ENCODE measurements at places on chromosomes 12 and 14.

DNA sequence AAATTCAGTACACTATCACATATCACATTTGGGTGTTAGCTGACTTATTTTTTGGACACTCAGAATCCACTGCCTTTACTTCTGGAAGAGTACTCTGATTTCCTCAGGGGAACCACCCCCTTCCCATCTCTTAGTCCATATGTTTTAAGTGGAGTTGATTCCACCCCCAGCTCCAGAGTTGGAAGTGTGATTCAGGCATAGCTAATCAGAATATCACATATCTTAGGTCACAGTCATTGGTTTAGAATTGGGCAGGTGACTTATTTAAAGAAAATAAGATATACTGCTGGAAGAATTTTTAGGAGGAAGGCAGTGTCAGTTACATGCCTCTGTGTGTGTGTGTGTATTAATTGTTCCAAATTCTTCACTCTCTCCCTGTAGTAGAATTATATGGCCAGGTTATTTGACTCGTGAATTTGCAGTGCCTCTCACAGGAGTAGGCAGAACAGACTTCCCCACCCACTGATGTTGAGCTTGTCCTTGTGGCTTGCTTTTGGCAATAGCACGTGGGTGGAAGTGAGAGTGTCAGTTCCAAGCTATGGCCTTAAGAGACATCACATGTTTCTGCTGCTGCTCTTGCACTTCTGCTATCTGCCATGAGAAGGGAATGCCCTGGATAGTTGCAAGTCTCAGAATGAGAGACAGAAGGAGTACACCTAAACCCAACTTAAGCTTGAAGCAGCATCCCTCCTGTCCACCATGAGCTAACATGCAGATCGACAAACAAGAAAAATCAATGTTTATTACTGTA, 6.4 kb upstream of the GAS2L3 start:
- no peak for DNase-seq

GRCh38 chr12:112097641-112098040, 10.9 kb downstream of the NAA25 start:
- no peak for DNase-seq

DNA sequence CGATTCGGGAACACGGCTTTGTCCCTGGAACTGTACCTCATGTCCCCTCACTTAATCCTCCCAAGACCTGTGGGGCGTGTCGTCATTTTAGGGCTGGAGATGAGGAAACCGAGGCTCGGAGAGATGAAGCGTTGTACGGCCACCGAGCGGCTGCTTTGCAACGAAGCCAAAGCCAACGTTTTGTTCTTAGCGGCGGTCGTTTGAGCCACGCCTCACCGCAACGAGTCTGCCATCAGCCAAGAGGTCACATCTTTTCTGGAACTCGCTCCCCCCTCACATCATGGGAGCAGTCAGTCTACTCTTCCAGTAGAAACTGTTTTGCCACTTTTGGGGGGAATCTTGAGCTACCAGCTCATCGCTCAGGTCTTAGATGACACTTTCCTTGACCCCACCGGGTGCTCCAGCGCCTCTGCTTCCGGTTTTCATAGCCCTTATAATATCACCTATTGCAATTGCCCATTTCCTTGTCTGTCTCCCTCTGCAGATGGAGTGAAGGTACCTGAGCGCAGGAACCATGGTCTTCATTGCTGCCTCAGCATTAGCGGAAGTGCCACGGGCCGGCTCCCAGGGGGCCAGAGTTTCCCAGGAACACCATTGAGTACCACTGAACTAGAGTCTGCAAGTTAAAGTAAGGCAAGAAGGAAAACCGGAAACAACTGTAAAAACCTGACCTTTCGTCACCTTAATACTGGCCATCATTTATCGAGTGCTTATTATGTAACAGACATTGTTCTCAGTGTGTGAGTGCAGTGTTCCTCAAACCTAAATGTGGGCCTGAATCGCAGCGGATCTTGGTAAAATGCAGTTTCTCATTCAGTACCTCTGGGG, 19.6 kb downstream of the NINJ2 start:
- DNase-seq: no peak

DNA sequence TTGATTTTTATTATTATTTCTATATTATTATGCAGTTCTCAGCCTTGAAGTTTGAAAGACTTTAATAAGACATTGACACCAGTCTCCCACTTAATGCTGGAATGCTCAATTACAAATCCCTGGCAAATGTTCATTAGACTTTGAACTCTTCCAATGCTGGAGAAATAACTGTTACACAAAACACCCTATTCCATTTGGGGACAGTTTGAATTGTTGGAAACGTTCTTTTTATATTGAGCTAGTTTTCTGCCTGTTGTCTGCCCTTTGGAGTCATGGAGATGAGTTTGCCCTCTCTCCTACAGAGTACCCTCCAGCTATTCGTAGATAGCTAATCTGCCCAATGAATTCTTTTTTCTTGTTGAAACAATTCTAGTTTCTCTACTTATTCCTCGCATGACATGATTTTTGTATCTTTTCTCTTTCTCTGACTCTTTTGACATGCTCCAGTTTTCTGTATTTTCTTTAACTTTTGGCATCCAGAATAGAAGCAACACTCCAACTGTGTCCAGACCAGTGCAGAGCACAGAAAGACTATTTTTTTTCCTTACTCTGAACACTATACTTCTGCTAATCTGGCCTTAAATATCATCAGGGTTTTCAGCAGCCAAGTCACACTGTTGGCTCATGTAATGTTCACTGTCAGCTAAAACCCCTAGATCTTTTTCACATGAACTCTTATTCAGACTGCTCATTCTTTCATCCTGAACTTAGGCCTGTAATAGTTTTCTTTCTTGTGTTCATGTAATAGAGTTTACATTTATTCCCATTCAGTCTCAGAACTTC, 379.3 kb downstream of the RAD51B start:
- no peak for DNase-seq

DNA sequence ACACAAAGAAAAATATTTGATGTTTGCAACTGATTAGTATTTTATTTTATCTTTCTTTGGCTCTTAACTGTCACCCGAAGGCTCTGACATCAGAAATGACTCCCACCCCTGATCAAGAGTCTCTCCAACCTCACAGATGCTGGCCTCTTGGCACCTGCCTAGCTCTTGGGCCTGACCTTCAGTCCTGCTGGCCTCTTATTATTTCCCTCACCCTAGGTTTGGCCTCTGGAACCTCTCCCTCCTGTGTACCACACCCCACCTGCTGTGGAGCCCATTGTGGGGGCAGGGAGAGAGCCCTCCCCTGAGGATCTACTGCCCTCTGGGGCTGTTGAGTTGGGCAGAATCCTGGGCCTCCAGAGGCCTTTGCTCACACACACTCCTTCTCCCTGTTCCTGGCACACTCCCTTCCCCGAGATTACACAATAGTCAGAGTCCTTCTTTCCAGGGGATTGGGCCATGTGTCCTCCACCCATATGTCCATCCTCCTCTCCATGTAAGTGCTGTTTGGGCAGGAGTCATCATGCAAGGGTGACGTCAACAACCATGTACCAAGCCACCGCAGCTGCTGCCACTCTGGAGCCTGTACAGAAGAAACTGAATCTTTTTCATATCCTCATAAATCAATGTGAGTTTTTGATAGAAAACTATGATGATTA, 124.3 kb downstream of the RASSF9 start:
- DNase-seq: no peak

DNA sequence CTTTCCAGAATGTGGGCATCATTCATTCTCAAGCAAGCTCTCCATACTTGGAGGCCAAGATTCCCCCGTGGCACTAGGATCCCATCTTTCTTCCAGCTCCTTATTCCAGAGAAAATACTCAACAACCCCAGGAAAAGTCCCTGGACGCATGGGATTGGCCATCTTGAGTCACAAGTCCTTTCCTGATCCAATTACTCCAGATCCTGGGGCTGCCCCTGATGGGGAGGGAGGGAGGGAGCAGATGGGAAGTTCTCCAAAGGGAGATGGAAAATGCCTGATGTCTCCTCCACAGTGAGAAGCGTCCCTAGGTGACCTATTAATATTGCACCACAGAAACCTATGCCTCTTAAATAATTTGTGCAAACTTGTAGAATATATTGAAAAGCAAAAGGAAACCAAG, 12.4 kb upstream of the KCNK13 start:
- no peak for DNase-seq

GRCh38 chr12:53735-54730, 12.5 kb upstream of the IQSEC3 start:
- DNase-seq: no peak

DNA sequence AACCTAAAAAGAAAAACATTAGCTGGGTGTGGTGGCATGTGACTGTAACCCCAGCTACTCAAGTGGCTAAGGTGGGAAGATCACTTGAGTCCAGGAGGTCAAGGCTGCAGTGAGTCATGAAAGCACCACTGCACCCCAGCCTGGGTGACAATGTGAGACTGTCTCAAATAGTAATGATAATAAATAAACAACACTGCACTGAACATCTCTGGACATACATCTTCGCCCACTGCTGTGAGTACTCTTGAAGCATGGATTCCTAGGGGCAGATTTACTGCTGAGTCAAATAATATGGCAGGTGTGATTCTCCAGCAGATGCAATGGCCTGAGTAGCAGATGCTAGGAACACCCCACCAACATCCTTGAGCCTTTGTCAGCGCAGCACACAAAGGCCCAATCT, 23.6 kb downstream of the ABCB9 start:
- DNase-seq: no peak

DNA sequence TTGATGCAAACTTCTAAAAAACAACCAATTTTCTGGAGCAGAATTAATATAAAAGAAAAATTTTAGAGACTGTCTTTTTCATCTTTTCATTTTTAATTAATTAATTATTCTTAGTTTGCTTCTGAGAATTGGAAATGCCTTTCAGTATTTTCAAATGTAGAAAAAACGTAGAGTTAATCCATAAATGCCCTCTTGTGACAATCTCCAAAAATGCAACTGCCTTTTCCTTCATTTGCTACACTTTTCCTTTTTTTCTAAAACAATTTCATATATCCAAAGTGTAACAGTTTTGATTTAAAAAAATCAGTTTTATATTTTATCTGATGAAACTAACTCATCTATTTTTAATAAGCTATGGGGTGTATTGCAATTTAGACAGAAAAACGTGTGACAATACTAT, 409.3 kb downstream of the PRKD1 start:
- DNase-seq: peak; percentile 71

DNA sequence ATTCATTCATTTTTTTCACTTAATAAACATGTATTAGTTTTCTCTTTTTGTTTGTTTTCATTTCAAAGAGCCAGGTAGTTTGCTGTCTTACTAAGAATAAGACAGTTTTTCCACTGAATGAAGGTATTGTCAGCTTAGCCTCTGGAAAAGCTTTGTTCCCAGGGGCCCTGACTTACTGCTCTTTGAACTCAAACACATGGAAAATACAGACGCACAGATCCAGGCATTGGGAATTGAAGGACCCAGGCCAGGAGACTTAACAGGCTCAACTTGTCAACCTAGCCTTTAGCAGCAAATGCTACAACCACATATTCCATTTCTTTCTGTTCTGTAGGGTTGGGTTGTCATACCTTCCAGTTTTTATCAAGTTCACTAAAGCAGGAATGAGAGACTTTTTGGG, 38.5 kb upstream of the SLCO1C1 start:
- DNase-seq: no peak

DNA sequence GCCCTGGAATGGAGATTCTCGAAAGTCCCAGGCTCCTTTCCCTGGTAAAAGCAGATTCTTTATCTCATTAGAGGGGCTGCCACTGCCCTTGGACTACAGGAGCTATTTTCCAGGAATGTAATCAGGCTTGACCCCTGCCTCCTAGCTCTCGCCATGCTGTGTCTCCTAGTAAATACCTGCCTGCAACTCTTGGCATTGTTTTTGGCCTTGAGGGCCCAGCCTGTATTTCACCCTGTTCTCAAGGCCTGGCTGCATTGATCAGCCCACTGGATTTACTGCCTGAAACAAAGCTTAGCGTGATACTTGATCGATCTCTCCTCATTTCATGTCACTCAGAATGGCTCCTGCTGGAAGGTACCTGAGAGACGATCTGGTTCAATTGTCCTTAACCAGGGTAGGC, 273.7 kb downstream of the CACNA1C start:
- no peak for DNase-seq

DNA sequence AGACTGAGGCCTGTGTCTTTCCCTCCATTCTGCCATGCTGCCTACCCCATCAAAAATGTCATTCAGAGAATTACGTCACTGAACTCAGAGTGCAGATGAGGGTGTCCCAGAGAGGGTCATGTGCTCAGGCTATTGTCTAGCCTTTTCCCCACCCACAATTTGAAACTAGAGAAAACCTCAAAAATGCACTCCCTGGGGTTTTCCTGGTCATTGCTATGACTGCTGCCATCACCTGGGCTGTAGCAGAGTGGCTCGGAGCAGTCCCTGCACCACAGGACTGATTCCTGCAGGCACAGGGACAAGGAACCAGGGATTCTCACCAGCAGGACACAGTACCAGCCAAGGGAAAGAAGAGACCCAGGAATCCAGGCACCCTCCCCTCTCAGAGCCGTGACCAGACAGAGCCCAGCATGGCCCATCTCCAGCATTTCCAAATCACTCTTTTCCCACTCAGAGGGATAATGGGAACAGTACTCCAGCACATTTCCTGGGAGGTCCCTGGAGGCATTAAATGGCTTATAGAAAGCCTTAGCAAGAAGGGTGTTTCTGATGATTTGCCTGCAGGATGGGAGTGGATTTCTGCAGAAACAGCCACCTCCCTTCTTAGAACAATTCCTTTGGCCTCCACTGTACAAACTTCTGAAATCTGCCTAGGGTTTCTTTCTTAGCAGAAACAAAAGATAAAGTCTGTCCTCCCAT, 45.9 kb downstream of the VWF start:
- no peak for DNase-seq

- no peak for DNase-seq
Observed at GRCh38 chr12:100826323-100826722, 31.7 kb downstream of the ANO4 start.

DNA sequence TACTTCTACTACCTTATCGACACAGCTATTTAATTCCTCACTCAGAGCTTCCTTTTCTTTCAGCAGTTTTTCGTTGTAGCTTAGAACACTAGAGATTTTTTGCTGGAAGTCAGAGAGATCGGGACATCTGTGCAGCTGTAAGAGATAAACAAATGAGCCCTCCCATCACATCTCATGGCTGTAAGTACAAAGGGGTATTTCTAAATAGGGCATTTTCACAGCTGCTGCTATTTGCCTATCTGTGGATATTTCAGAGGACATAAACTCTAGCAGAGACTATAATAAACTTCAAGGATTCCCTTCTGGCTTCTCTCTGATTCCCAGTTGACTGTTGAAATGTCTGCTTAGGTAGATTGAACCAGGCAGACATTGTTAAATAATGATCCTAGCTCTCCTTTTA, 76.1 kb upstream of the SAV1 start:
- no peak for DNase-seq

GRCh38 chr12:129701631-129702101, 202.2 kb downstream of the TMEM132D start:
- no peak for DNase-seq
